ENCODE measurements at places on chromosomes 4 and X. TPM values are rescaled to one million over a fixed set of nuclear protein-coding genes. Genes with fewer than 3 reads are reported as not detected.

- H3K27me3 ChIP-seq = no peaks in the 10 kb centered on the region
- H3K36me3 ChIP-seq = no peaks in the 10 kb centered on the region
- H3K4me1 ChIP-seq = no peaks in the 10 kb centered on the region
- H3K4me3 ChIP-seq = no peak overlapping the region
- H3K27ac ChIP-seq = no peak overlapping the region
These were observed 18.8 kb downstream of the SLC7A11 start for GRCh38 chr4:138223231-138223910.

DNA sequence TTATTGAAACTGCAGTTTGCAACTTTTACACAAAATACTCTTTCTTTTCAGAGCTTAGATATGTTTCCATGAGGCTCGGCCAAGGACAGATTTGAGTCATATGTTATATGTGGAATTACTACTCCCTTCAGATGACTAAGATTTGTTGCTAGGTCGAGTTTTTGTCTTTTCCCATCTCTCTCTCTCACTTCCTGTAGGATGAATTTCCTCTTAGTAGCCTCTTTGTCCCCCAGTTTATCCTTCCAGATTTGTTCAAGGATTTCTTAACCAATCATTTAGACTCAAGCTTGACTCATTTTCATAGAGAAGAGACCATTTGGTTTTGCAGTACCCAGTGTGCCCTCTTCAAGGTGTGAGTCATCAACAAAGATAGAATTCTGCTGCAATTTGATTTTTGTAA lies 209.2 kb downstream of the GLUD2 start:
- no peak overlapping the region for H3K4me3 ChIP-seq
- no peak for DNase-seq
- no peak overlapping the region for H3K27ac ChIP-seq

HOPX gene
- polyA plus RNA-seq = 99.6 TPM

ARMCX2 gene
- polyA plus RNA-seq = 19.6 TPM

- no peak overlapping the region for H3K4me3 ChIP-seq
- DNase-seq = no peak
- no peaks in the 10 kb centered on the region for H3K27me3 ChIP-seq
These were observed 107.8 kb upstream of the CBLL2 start for GRCh38 chrX:22164770-22165388.

- peak overlapping the region; percentile 80 for H3K4me3 ChIP-seq
- H3K27ac ChIP-seq = peak overlapping the region; percentile 89
- H3K27me3 ChIP-seq = no peaks in the 10 kb centered on the region
- peak; percentile 63 for DNase-seq
- peaks cover 3% of the 10 kb centered on the region for H3K4me1 ChIP-seq
These were observed 426 bp upstream of the XIAP start for GRCh38 chrX:123859409-123859845.

- no peaks in the 10 kb centered on the region for H3K36me3 ChIP-seq
- no peaks in the 10 kb centered on the region for H3K27me3 ChIP-seq
- no peak for DNase-seq
- H3K4me1 ChIP-seq = no peaks in the 10 kb centered on the region
These were observed 39.1 kb upstream of the NPFFR2 start for GRCh38 chr4:71992571-71993312.

GRCh38 chr4:25710637-25711036 lies 55.0 kb downstream of the SLC34A2 start:
- H3K36me3 ChIP-seq = no peaks in the 10 kb centered on the region
- no peaks in the 10 kb centered on the region for H3K27me3 ChIP-seq
- H3K4me1 ChIP-seq = no peaks in the 10 kb centered on the region
- DNase-seq = no peak
- no peak overlapping the region for H3K27ac ChIP-seq

DNA sequence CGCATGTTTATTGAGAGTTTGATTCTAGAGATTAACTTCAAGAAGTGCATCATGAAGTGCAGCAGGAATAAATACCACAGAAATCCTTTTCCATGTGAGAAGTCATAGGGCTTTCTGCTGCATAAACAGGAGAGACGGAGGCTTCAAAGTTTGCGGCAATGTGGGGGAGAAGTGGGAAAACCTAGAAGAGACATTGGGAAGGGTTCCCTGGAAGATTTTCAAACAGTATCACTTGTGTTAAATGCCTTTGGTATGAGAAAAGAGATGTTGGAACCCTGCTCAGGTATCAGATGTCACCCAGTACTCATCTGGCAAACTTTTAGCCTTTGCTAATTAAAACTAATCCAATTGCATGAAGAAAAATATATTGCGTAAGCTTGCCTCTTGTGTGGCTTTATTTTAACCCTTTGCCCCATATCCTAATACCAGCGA lies 15.4 kb downstream of the NHS start:
- H3K36me3 ChIP-seq = no peaks in the 10 kb centered on the region
- H3K4me1 ChIP-seq = no peaks in the 10 kb centered on the region
- H3K27ac ChIP-seq = no peak overlapping the region
- no peaks in the 10 kb centered on the region for H3K27me3 ChIP-seq

DNA sequence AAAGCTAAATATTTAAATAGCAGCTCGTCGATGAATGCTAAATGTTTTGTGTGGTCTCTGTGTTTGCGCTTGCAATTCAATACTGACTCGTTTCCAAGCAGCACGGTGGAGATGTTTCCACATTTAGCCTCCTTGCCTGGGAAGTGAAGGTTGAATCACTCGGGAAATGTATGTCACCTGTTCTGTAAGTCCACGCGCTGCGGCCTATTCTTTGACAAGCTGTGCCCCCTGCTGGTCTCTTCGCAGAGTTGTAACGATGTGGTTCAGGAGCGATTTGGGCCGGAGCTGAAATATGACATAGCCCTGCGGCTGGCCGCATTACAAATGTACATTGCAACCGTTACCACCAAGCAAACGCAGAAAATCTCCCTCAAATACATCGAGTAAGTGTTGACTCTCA lies 89.6 kb upstream of the PRPS2 start:
- no peak overlapping the region for H3K4me3 ChIP-seq
- no peaks in the 10 kb centered on the region for H3K4me1 ChIP-seq
- no peaks in the 10 kb centered on the region for H3K27me3 ChIP-seq
- no peaks in the 10 kb centered on the region for H3K36me3 ChIP-seq
- H3K27ac ChIP-seq = no peak overlapping the region

- no peak overlapping the region for H3K27ac ChIP-seq
- DNase-seq = no peak
- no peak overlapping the region for H3K4me3 ChIP-seq
- no peaks in the 10 kb centered on the region for H3K4me1 ChIP-seq
- H3K27me3 ChIP-seq = no peaks in the 10 kb centered on the region
These were observed 455.5 kb downstream of the STIM2 start for GRCh38 chr4:27316176-27316575.

DNA sequence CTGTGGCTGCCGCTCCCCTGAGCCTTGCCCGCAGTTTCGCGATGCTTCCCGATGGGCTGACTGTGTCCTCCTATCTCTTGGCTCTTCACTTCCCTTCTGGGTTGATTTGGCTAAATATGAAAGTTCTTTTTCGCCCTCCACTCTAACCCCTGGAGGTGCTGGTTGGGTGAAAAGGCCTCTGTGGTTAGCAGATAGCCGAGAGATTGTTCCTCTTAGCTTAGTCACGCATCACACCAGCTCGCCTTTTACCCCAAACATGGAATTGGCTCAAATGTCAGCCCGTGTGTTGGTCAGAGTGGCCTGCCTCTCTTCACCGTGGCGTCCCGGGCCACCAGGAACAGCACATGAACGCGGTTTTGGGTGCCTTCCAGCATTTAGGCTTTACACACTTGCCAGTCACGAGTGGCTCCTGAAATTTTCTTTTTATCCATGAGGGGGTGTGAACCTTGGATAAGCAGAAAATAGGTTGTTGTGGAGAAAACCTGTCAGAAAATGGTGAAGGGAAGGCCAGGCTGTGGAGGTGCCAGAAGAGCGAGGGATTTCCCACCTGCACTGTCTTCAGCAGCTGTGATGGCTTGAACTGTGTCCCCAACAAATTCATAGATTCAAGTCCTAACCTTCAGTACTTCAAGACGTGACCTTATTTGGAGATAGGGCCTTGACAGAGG lies 8.9 kb downstream of the CLCN4 start:
- no peak overlapping the region for H3K27ac ChIP-seq
- peaks cover 8% of the 10 kb centered on the region for H3K4me1 ChIP-seq
- no peak for DNase-seq

LRIT3 gene
- 0.59 TPM for polyA plus RNA-seq

DNA sequence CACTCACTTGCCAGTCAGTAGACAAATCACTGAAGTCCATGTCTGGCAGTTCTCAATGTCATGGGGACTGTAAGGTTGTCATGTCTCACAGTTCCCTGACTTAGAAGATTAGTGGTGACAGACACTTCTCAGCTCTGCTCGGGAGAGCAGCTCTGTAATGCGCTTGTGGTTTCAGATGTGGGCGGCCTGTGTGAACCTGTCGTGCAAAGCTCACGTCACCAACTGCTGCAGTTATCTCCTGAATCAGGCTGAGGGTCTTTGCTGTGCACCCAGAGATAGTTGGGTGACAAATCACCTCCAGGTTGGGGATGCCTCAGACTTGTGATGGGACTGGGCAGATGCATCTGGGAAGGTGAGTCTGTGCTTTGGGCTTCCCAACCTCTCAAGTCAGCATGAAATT lies at the start of gene IL9R:
IL9R (plus strand) TSS at position 261 of the 400 bp plus-strand sequence; CDS start at position 325, 64 bp downstream.
- H3K27ac ChIP-seq = peak within 1 kb of the TSS; percentile 85
- H3K4me1 ChIP-seq = peaks cover 63% of the 10 kb centered on the region
- no peaks in the 10 kb centered on the region for H3K27me3 ChIP-seq
- no peaks in the 10 kb centered on the region for H3K36me3 ChIP-seq
- peak within 1 kb of the TSS; percentile 13 for H3K4me3 ChIP-seq

TCEAL3 gene
- 25.9 TPM for polyA plus RNA-seq
